ENCODE measurements at places on chromosomes 4 and X.

DNA sequence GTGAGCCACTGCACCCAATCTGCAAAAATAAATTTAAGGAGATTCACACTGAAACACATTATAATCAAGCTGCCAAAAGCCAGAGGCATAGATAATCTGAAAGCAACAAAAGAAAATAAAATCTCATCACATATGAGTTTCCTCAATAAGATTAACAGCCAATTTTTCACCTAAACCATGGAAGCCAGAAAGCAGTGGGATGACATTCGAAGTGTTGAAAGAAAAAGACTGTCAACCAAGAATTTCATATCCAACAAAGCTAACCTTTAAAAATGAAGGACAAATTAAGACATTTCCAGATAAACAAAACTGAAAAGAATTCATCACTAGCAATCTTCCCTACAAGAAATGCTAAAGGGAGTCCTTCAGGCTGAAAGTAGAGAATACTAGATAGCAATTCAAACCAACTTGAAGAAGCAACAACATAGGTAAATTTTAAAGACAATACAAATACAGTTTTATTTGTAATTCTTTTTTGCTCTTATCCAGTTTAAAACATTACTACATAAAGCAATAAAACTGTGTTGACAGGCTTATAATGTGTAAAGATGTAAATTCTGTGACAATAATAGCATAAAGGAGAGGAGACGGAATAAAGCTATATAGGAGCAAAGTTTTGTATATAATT lies 23.1 kb upstream of the KLHL8 start:
- no peak for DNase-seq

DNA sequence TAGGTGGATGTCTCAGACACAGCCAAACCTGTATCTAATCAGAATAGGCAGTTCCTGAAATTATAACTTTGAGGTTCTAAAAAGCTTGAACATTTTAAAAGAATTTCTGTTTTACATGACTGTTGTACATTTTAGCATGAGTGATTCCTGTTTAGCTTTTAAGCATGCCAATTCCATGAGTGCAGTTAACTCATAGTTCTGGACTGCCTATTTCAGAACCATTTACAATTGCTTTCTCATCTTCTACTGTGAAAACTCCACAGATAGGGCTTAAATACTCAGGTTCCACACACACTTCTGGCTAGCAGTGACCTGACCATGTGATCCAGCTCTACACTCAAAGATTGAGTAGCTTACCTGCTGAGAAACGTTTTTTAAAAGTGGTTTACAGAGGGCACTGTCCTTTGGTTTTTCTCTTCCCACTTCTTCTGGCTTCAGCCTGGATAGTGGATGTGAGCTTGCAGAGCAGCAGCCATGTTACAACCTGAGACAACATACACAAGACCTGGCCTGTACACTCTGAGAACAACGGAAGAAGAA lies 280.8 kb downstream of the ANKRD50 start:
- DNase-seq = no peak

DNA sequence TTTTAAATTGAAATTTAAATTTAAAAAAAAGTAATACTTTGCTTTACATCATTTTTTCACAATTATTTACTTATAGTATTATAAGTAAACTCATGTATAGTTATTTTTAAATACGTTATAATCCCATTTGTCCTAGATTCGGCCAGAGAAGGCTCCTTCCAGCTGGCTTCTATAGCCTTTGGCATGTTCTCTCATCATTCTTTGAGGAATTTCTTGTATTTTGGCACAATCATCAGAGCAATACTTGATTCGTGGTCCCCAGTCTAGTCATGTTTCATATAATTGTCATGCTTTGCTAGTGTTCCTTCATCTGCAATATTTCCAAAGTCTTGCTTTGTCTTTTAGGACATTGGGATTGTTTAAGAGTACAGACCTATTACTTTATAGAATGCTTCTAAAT lies 1037.9 kb upstream of the AGA start:
- no peak for DNase-seq

DNA sequence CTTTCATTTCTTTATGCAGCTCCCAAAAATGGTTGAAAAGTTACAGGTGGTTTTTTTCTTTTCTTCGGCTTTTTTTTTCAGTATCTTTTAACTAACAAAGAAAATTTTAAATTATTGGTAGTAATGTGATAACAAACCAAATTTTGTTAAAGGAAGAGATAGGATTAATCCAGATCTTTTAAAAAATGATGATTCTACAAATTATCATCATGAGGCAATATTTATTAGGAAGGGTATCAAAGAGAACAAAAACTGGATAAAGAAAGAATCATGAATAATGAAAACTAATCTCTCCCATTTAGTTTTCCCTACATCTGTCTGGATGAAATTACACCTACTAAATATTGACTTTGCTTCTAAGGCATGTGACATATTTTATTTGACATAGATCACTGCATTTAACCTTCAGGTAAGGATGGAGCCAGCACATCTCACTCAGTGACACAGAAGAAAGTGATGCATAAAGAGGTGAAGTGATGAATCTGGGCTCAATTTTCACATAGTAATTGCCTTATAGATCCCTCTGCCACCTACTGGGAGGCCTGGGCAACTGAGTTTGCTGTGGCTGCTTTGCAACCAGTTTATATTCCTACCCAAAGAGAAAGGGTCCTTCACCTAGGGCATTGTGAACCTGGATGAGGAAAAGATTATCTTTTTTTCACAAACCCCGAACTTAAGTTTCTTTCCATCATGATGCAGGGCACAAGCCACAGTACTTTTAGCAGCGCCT lies 155.6 kb downstream of the HNRNPD start:
- DNase-seq = no peak

GRCh38 chr4:77146186-77147078 lies 10.6 kb upstream of the CCNG2 start:
- DNase-seq = no peak

- no peak for DNase-seq
These were observed 98.9 kb upstream of the PDLIM3 start for GRCh38 chr4:185634066-185634652.

DNA sequence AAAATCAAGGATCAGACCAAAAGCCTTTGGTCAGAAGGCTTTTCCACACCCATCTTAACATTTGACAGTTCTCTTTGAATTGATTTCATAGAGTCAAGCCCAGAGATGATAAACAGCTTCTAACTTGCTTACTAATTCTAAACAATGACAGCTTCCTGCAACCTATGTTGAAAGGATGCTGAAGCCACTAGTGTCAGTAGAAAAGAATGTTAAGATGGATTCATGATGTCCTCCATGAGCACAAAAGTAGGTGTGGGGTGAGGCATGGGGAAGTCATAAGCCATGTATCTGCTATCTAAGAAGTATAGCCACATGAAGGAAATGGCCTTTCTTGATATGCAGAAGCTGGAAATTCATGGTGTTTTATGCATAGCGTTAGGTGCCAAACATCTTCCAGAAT lies 269.3 kb downstream of the DHX15 start:
- DNase-seq = no peak

- no peak for DNase-seq
These were observed 46.9 kb upstream of the YTHDC1 start for GRCh38 chr4:68396756-68397155.

GRCh38 chrX:133513123-133513522 lies 97.8 kb upstream of the GPC4 start:
- DNase-seq = no peak

GRCh38 chr4:145639186-145639698 lies 20.1 kb downstream of the MMAA start:
- DNase-seq = no peak

- DNase-seq = no peak
These were observed 104.2 kb downstream of the CHRDL1 start for GRCh38 chrX:110691446-110691845.

DNA sequence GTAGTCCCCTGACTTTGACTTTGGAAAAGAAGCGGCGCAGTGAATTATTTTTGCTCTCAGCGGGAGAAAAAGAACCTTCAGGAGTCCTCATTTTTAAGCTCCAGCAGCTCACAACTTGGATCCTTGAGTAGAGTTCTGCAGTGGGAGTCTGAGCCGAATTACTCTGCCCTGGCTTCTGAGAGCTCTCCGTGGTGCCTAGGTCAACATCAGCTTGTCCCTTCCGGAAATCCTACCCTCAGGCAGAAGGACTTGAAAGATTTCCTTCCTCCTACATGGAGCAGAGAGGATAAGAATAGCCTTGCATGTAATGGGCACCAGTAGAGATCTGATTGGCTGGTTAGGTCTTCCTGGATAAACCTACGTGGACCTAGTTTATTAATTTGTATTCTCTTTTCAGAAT lies 549.7 kb upstream of the TENM3 start:
- no peak for DNase-seq

DNA sequence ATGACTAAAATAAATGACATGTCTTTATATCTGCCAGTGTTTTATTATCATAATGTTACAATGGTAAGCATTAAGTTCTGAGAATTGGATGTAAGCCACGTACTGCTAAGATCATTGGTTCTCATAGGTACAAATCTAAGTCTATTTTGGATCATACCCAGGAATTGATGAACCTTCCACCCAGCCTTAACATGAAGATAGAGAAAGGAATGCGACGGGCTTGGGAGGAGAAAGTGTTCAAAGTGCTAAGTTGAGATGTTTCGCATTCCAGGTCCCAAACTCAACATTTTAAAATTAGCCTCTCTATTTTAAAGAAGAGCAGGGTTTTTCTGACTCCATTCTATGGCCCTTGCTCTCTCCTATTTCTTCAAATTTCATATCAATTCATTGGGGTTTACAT lies 54.9 kb upstream of the FRAS1 start:
- no peak for DNase-seq

- DNase-seq = no peak
These were observed 496.9 kb downstream of the TMA16 start for GRCh38 chr4:163991298-163991865.

DNA sequence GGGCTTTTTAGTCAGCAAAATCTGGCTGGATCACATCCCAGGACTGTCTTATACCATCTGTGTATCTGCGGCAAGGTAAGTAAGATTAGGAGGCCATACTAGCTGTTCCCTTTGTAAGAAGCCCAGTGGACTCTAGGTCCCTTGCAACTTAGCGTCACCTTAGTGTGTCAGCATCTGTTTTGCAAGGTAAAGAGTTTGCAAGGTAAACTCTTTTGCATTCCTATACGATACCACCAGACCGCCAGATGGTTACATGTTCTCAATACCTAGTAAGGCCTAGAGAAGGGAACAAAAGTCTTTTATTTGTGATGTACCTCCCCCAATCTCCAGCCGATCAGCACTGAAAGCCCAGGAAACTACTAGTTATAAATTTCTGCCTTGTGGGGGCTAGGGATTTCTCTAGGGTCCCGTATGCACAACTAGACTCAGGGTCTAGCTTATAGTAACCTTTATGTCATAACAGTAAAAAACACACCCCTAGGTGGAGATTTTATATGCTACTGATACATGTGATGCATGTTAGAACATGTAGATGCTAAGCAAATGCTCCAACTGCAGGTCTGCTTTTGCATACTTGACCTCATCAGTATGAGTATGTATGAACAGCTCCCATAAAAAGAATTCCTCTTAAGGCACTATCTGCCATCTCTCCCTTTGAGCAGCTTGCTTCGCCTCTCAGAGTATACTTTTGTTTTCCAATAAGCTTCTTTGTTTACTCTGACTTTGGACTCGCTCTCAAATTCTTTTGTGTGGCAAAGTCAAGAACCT lies 78.4 kb downstream of the KCNIP4 start:
- no peak for DNase-seq

GRCh38 chrX:101729986-101730385 lies 70.3 kb upstream of the ARMCX2 start:
- no peak for DNase-seq

GRCh38 chr4:32909736-32910135 lies 2189.6 kb downstream of the PCDH7 start:
- no peak for DNase-seq

GRCh38 chr4:125551466-125551865 lies 236.7 kb downstream of the FAT4 start:
- no peak for DNase-seq

- DNase-seq = no peak
These were observed 9.1 kb downstream of the CYP4V2 start for GRCh38 chr4:186200516-186200915.

DNA sequence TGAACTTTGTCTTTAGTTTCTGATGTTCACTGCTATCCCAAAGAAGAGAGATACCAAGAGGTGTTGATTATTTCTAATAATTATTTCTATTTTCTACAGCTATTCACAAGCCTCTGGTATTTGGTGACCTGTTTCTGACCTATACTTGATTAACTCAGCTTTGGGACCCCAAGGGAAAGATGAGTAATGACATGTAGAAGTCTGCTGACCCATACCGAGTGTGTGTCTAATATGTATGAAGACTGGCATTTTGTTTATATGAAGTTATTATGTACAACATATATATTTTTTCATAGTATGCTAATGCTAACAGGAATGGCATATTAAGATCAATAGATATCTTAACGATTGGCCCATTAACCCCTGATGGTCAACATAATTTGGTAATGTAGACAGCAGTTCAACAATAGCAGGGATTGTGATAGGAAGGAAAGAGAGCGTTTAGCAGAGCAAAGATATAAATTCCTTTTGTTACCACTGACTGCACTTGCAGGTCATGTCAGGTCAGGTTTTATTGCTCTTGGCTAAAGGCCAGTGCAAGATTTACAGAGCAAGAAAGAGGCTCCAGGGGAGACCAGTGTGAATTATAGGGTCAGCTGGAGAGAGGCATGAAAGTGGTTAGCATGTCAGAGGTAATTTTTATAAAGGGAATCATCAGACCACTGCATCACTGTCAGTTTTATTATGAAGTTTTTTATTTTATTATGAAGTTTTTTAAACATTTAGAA lies 94.7 kb upstream of the DIPK2B start:
- no peak for DNase-seq

DNA sequence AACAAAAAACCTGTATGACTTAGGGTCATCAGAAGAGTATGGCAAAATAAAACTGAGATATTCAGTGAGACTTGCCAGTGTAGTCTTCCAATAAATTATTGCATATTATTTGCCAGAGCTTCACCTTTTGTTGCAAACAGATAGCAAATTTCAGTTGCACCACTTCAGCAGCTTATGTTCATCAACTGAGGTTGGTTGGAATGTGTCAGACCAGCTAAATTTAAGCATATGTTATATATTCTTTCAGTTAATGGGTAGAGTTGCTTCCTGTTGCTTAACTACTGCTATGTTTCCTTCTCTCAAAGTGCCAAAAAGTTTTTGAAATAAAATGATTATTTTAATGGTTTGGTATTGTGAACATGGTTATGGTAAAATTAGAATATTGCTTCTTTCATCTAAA lies 61.5 kb downstream of the GALNT7 start:
- DNase-seq = no peak

- no peak for DNase-seq
These were observed 38.9 kb upstream of the C4orf50 start for GRCh38 chr4:6056976-6057766.

- DNase-seq = no peak
These were observed 10.0 kb upstream of the ASMTL start for GRCh38 chrX:1462596-1463251.

DNA sequence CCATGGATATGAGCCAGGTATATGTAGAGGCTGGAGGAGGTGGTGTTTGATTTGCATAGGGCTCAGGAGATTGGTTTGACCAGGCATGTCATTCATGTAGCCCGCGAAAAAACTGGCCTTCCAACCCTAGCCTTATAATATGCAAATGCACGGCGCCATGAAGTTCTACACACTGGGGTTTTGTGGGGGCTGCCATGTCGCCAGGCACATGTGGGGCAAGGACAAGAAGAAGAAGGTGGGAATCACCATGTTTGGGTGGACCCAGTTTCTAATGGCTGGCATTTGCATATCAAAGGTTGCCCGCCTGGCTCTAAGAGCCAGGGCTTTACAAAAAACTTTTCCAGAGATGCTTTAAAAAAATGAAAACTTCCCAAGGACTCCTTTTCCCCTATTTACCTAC lies 1251.0 kb downstream of the PCDH18 start:
- no peak for DNase-seq

Data from stimulated activated CD4-positive, alpha-beta T cell treated with anti-CD3 and anti-CD28 coated beads, Interleukin-1b, Interleukin-23, amount 100 ng/mL, for 24 hours (primary cell).